ENCODE measurements at places on chromosomes 1 and 21.

DNA sequence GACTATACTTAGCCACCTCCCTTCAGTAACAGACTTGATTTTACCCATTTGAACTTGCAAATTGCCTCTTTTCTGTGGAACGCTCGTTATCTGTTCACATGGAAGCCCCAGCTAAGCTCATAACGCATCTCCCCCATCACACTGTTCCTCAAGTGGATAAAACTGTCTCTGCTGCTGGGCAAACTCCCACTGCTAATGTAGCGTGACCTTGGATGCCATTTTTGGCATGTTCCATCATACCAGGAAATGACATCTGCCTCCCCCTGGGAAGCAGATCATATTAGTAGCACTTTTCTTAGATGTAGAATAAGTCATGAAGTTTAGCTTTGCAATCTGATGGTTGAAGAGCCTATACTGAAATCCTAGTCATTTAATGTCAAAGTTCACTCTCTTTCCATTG is 528.7 kb upstream of the PLXNA2 start:
- no peak for DNase-seq

GRCh38 chr1:161866241-161866640 is 100.1 kb downstream of the ATF6 start:
- no peak for DNase-seq

GRCh38 chr1:180603223-180603849 is 28.5 kb upstream of the XPR1 start:
- DNase-seq, result no peak

DNA sequence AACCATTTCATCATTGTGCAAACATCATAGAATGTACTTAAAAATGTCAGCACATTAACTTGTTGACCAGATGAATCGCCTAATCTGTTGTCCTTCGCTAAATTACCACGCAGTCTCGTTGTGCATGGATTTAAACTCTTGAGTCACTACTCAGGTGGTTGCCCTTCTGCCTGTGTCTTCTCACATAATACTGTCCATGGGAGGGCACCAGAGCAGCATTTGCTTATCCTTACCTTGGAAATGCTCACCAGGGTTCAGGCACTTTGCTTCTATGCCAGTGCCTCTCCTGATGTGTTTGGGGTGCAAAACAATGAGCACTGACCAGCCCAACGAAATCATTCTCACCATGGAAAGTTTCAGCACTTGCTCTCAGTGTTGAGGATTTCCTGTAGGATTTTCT is 559.9 kb downstream of the RWDD3 start:
- DNase-seq, result no peak

DNA sequence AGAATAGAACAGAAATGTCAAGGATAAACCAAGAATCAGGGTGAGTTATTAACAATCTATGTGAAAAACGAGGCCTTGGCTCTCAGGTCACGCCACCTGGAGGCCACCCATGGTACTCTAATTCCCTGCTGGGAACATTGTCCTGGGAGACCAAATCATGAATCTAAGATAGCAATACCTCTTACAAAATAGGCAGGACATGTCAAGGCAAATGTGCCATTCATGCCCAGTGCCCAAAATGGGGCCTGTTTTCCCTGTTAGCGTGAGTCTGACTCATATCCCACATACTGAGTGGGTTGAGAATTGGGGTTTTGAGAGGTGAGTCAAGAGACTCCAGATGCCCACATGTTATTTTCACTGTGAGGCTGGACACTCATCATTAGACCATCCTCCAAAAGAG is 380.8 kb downstream of the HHIPL2 start:
- peak; percentile 5 for DNase-seq

- DNase-seq, result no peak
Measured at GRCh38 chr1:115879977-115880376, 39.1 kb upstream of the NHLH2 start.

GRCh38 chr21:33587792-33588484 is 546 bp downstream of the DONSON start:
- no peak for DNase-seq

DNA sequence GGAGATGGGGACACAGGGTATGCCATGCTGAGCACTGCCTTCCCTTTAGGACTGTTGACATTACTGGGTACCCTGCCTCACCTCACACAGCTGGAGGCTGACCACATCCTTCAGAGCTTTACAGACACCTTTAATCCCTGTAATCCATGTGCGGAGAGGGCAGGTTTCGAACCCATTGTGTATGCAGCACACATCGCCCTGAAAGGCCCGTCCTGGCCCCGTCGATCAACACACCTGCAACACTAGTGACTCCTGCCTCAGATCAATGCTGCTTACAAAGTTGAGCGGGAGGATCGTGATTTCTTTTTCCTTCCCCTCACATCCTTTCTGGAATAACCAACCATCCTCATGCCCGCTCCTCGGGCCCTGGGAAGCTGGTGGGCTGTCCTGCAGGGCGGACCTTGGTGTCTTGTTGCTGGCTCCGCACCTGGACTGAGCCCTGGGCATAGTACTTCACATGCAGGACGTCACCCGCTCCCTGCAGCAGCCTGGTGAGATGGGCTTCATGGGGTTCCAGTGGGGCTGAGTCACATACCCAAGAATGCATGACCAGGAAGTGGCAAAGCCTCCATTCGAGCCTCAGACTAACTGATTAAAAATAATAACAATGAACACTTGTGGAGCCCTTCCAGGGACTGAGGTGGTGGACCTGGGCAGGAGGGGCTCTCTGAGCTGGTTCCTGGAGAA is 403.6 kb downstream of the PTPRU start:
- no peak for DNase-seq

DNA sequence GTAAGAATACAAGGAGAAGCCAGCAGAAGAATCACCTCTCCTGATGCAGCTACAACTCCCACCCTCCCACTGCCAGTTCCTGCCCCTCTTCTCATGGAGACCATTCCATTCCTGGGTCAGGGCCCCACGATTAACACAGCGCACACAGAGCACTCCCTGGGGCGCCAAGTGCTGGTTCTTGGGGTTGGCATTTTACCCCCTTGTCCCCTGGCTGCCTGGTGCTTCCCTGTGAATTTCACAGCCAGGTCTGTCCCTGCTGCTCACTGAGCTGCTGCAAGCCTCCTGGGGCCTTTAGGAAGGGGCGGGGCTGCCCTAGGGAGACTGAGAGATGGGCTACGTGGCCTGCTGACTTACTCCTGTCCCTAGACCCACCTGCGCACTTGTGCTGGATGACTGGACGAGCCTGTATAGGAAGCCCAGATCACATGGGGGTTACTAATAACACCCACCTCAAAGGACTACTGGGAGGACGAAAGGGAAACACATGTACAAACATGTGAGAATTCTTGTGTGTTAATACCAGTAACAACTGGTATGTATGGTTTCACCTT is 4.8 kb downstream of the ZNF672 start:
- DNase-seq, result no peak

GRCh38 chr1:1021010-1021919 is 1.3 kb downstream of the AGRN start:
- no peak for DNase-seq

DNA sequence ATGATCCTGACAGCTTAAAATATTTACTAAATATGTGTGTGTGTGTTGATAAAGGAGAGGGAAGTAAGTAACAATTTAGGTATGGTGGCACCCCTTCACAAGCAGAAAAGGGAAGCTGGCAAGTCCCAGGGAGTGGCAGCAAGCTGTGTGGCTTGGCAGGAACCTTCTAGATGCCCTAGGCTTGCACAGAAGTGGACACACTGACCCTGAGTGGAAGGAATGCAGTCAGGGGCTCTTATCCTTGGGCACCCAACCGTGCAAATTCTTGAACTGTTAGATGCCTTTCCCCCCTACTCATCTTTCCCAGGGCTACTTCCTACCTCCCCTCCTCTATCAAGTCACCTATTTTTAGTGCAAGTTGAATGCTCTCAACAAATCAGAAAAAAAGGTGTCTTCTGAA is 18.9 kb downstream of the ACP6 start:
- DNase-seq, result no peak

DNA sequence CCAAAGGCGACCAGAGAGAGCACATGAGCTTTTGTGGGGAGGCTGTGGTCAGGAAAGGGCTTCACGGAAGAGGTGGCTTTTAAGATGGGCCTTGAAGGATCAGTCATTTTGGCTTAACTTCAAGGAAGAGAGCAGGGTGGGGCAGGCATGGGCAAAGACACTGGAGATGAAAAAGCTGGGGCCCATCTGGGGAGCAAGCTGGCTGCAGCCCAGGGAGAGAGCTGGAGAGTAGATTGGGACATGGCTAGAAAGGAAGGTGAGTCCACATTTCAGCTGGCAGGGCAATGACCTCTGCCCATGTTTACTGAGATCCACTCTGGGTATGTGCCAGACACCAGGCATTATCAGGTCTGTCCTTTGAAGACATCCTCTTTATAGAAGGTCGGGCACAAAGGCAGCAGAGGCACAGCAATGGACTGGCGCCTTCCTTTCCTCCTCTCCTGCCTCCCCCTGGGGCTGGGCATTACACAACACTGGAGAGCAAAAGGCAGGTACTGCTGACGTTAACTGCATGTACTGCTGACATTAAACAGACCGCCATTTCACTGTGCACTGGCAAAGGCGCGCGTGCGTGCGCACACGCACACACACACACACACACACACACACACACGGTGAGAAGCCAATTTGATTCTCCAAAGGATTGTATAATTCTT is 2.2 kb upstream of the UBXN10 start:
- no peak for DNase-seq

DNA sequence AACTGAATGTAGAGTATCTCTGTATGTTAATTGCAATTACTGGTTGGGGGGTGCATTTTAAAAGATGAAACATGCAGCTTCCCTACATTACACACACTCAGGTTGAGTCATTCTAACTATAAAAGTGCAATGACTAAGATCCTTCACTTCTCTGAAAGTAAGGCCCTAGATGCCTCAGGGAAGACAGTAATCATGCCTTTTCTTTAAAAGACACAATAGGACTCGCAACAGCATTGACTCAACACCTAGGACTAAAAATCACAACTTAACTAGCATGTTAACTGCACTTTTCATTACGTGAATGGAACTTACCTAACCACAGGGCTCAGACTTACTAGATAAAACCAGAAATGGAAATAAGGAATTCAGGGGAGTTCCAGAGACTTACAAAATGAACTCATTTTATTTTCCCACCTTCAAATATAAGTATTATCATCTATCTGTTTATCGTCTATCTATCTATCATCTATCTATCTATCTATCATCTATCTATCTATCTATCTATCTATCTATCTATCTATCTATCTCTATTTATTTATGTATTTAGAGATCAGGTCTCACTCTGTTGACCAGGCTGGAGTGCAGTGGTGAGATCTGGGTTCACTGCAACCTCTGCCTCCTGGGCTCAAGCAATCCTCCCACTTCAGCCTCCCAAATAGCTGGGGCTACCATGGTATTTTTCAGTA is 47.8 kb downstream of the CHML start:
- DNase-seq, result no peak

- no peak for DNase-seq
Measured at GRCh38 chr1:234533975-234534876, 55.2 kb upstream of the TARBP1 start.

GRCh38 chr1:2874607-2875480 is 73.4 kb upstream of the TTC34 start:
- DNase-seq, result no peak

DNA sequence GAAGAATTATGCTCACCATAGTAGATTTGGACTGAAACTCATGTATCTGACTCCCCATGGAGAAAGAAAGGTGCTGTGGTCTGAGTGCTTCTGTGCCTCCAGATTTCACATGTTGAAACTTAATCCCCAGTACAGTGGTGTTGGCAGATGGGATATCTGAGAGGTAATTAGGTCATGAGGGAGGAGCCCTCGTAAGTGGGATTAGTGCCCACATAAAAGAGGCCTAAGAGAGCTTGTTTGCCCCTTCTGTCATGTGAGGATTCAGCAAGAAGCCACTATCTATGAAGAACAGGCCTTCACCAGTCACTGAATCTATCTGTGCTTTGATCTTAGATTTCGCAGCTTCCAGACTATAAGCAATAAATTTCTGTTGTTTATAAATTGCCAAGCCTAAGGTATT is 150.1 kb downstream of the PLPP3 start:
- no peak for DNase-seq

GRCh38 chr1:119721896-119722295 is 10.2 kb downstream of the PHGDH start:
- DNase-seq, result no peak

GRCh38 chr1:54566438-54567141 is 18.6 kb downstream of the ACOT11 start:
- no peak for DNase-seq

DNA sequence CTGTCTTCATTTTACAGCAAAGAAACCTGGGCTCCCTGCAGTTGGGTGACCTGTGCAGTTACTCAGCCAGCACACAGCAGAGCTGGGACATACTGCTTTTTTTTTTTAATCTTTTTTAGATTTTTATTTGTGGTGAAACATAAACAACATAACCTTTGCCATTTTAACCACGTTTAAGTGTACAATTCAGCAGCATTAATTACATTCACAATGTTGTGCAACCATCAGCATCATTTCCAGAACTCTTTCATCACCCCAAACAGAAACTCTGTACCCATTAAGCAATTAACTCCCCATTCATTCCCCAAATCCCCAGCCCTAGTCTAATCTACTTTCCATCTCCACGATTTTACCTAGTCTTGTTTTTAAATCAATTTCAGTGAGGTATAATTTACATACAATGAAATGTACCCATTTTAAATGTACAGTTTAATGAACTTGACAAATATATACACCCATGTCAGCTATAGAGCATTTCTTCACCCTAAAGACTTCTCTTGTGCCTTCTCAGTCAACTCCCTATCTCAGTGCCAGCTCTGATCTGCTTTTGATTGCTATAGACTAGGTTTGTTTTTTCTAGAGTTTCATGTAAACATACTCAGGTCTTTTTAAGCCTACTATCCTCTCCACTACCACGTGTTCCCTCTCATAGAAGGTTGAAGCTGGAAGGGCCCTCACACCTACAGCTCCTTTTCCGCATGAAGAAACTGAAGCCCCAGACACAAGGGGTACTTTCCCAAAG is 37.8 kb upstream of the C8B start:
- no peak for DNase-seq

DNA sequence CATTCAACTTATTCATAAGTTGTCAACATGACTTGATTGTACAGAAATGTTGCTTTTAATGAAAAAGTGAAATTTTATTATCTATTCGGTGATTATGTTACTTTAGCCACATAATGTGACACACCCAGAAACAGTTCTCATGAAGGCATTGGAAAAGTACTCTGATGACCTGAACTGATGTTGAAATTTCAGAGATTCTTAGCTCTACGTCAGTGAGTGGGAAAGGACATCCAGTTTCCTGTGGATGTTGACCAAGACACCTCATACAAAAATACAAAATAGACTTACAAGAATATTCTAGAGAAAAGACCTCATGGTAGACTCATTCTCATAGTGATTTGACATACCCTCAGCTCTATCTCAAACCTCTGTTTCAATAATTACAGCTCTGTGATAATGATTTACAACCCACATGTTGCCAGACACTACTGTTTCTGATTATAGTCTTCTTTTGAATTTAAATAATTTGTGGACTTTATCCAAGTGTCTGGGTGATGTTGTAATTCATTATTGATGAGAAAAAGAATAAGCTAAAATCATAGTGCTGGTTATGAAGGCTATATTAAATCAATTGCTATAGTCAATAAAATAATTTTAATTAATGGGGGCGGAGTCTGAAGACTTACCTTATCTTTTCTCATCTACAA is 37.3 kb downstream of the KCNK2 start:
- no peak for DNase-seq

GRCh38 chr1:245353411-245353810 is 198.6 kb downstream of the KIF26B start:
- DNase-seq, result no peak
